Activated CD4-positive, alpha-beta T cell treated with anti-CD3 and anti-CD28 coated beads for 36 hours (primary cell): ENCODE measurements at places on chromosomes 1 and 21.

- DNase-seq: no peak
Measured at GRCh38 chr1:184771190-184771691, 16.6 kb upstream of the EDEM3 start.

- DNase-seq: peak; percentile 64
Measured at GRCh38 chr1:220775240-220775853, 11.4 kb upstream of the MTARC1 start.

- no peak for DNase-seq
Measured at GRCh38 chr1:88401313-88401712, 282.8 kb upstream of the PKN2 start.

GRCh38 chr1:160365325-160365724 lies 1.5 kb upstream of the NHLH1 start:
- DNase-seq: no peak

DNA sequence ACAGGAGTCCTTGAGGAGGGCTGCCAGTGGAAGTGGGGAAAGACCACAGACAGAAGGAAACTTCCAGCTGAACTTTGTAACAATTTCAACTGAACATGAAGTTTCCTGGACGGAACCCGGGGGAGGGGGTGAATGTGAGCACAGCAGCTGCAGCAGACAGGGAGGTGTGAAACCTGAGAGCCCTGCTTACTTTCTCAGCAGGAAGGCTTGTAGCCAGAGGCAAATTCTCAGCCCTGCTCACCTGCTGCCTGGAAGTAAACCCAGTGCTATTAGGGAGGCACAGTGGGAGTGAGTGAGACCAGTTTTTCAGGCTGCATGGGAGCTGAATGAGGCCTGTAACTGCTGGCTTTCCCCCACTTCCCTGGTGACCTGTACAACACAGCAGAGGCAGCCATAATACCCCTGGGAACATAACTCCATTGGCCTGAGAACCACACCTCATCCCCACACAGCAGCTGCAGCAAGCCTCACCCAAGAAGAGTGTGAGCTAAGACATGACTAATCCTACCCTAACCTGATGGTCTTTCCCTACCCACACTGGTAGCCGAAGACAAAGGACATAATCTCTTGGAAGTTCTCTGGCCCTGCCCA lies 9.6 kb upstream of the SPRR2F start:
- DNase-seq: no peak

- DNase-seq: no peak
Measured at GRCh38 chr1:77794550-77794949, 15.1 kb downstream of the MIGA1 start.

DNA sequence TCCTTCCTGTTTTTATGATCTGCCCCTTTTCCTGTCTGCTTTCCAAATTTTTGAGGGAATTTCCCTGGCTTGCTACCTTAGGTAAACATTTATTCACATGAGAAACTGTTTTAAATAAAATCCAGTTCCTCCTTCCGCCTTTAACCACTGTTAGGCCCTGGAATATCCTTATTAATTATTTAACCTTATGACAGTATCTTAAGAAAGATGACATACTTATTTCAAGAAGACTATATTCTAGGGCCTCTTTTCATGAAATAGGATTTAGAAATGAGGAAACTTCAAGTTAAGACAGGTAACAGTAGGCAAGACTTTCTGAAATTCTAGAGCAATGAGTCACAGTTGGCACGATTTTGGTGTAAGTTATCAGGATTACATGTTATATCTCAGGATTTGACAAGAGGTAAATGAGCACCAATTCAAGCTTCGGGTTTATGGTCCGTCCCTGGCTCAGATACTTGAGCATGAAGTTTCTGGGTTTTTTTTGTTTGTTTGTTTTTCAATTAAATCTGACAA lies 2.0 kb upstream of the TNFSF18 start:
- no peak for DNase-seq

GRCh38 chr1:41431490-41432350 lies 52.8 kb downstream of the EDN2 start:
- no peak for DNase-seq

GRCh38 chr1:166951050-166951449 lies 24.3 kb downstream of the ILDR2 start:
- no peak for DNase-seq

GRCh38 chr1:158246650-158247049 lies 7.6 kb upstream of the CD1A start:
- DNase-seq: peak; percentile 21

- no peak for DNase-seq
Measured at GRCh38 chr1:34166625-34167361, 1.8 kb upstream of the CSMD2 start.

- DNase-seq: no peak
Measured at GRCh38 chr1:178784131-178784536, 59.1 kb downstream of the RALGPS2 start.

DNA sequence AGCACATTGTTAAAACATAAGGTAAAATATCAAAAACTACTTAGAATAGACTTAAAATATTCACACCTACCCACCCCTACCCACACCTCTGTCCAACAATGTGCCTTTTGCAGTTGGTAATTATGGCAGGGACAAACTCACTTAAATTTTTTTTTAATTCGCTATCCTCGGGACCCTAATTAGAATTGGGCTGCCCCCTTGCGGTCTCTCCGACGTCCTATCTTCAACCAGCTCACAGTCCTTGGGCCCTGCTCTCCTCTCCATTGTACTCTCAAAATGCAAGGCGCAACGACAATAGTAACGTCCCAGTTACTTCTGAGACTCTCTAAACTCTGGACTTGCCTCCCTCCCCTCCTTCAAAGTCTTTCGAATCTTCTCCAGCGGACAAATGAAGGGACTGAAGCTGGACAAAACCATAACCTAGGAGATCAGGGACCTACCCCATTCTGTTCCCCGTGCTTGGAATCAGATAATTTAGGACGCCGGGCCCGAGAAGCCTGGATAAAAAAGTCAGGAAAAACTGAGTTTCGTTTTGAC lies 1.1 kb upstream of the CIART start:
- peak; percentile 76 for DNase-seq

- DNase-seq: no peak
Measured at GRCh38 chr1:19045898-19046880, 89.7 kb upstream of the IFFO2 start.

- DNase-seq: no peak
Measured at GRCh38 chr1:23646091-23646490, 45.5 kb upstream of the RPL11 start.

GRCh38 chr1:171570295-171570694 lies 51.7 kb upstream of the MYOCOS start:
- DNase-seq: no peak

DNA sequence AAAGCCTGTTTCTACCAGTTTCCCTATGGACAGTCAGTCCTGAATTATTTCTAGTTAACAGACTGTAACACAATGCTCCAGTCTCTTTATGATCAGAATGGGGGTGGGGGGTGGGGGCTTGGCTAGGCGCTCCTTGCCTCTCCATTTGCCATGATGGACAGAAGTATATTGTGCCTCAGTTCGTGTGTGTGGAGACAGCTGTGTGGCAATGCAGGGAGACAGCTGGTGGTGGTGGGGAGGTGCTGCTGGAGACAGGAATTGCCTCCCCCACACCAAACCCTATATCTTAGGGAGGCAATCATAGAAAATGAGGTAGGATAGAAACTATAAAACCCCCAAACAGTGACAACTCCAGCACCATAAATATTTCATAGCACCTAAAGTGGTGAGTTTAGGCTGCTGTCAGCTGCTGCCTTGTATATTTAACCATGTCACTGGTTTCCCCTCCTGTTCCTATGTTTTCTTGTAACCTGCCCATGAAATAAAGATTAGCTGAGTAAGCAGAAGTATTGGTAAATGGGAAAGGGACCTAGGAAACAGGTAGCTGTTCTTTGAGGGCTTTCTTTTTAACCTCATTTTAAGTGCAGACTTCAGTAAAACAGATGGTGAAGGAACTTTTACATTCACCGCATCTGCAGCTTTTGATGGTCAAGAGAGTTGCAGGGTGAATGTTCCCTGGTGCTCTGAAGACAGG lies 3.4 kb downstream of the PLXNA2 start:
- no peak for DNase-seq

DNA sequence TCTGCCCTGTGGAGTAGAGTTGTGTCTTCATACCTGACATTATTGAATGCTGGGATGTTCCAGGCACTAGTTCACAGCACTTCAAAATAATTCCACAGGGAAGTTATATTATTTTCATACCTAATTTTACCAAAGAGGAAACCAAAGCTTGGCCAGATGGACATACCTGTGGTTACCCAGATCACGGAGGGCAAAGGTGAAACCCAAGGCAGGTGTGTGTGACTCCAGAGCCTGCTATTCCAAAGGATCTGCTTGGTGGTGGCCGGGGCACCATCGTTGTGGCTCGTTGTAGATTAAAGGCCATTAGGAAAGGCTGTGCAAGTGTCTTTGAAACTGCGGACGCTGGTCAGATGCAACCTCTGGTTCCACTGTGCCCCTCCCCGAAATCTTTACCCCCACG lies 108.6 kb downstream of the ZBTB18 start:
- DNase-seq: no peak

- no peak for DNase-seq
Measured at GRCh38 chr1:227942021-227942715, 5.6 kb downstream of the WNT9A start.

- no peak for DNase-seq
Measured at GRCh38 chr21:32666258-32666657, 54.1 kb upstream of the CFAP298 start.

DNA sequence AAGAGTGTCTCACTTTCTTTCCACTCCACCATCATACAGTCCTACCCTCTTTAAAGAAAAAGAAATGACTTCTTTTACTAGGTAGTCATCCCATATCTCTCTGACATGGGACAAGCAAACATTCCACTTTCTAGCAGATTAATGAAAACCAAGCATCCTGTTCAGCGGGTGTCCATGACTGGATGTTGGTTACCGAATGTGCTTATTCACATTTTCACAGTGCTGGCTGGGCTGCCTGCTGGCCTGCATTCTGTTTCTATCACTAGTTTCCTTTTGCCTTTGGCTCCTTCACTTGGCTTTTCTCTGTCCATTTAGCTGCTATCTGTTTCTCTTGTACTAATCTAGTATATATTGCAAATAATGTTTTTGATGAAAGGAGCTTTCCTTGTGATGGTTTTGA lies 598.4 kb downstream of the RWDD3 start:
- no peak for DNase-seq

- no peak for DNase-seq
Measured at GRCh38 chr1:67682659-67683197, 2.3 kb upstream of the GADD45A start.

DNA sequence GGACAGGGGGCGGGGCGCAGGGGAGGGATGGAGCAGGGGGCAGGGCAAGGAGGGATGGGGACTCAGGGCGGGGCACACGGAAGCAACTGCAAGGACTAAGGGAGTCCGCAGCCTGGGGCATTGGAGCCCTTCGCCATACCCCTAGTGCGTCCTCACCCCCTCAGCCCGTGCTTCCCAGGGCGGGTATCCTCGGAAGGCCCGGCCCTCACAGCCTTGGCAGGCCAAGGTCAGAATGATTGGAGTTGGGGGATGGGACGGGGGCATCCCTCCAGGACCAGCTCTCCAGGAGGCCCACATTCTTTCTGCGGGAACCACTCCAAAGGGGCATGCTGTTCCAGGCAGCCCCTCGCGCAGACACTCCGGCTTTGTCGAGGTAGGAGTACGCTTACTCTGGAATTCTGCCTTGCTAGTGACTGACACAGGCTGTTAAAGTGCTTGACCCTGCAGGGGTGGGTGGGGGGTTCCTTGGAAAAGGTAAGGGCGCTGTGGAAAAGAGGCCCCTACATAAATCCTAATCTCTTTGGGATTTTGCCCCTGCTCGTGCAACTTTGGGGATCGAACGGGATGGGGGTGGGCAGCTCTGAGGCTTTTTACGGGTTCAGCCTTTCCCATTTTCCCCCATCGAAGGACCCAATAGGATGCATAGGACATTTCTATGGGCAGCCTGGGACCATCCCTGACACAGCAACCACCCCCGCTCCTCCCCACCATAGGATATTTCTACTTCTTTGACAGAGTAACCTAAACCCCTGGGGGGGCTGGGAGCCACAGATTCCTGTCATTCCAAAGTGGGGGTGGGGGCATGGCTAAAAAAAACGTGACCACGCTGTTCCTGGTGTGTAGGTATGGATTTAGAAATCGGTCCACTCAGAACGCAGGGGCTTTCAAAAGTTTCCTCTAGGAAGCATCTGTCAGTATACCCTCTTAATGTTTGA lies 738 bp upstream of the TRIM11 start:
- DNase-seq: no peak

DNA sequence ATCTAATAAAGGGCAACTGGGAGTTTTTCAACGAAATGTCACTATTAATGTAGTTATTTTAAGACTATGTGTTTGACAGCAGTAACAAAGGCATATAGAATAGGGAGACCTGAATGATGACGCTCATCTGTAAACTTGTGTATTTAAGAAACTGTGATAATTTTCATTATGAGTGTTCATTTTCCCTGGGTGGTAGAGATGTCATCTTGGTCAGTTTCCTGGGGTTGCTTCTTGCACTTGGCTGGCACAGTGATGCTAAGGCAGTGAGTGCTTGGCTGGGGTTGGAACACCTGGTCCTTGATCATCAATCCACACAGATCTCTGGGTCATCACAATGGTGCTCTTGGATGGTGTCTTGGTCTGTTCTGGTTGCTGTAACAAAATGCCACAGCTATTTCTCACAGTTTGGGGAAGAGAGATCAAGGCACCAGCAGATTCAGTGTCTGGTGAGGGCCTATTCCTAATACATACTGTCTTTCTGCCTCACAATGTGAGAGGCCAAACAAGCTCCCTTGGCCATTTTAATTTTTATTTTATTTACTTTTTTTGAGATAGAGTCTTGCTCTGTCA lies 7.9 kb upstream of the SMYD2 start:
- no peak for DNase-seq

GRCh38 chr1:111967067-111967690 lies 22.3 kb downstream of the KCND3 start:
- DNase-seq: no peak

DNA sequence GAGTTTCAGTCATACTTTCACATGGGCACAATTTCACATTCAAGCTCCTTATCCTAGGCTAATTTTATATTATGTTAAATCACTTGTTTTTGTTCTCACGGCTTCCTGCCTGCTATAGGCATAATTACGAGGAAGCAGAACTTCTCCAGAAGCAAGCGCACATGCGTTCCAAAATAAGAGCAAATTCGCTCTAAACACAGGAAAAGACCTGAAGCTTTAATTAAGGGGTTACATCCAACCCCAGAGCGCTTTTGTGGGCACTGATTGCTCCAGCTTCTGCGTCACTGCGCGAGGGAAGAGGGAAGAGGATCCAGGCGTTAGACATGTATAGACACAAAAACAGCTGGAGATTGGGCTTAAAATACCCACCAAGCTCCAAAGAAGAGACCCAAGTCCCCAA lies at the start of gene CORT:
CORT (plus strand) TSS at position 281 of the 400 bp plus-strand sequence. CDS start 193 bp downstream, outside the sequence.
- no peak for DNase-seq

- DNase-seq: no peak
Measured at GRCh38 chr1:175178056-175178455, 14.5 kb downstream of the KIAA0040 start.

DNA sequence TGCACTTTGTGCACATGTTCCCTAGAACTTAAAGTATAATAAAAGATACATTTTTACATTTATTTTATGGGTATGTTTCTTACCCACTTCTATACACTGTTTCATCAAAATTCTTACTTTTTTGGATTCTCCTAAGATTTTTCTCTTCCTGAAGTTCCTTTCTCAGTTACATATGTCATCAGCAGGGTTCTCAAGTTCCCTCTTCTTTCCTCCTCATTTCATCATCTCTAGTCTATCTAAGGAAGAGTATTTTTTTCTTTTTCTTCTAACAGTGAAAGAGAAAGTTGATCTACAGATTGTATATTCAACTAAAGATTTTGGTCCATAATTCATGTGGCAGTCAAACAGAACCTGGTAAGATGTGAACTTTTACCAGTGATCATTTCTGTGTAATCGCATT lies 41.2 kb upstream of the CYYR1 start:
- no peak for DNase-seq

- DNase-seq: peak; percentile 14
Measured at GRCh38 chr1:247528812-247529474, 7.3 kb downstream of the OR2C3 start.

GRCh38 chr1:88224906-88225305 lies 459.2 kb upstream of the PKN2 start:
- no peak for DNase-seq
